Activated CD4-positive, alpha-beta T cell treated with anti-CD3 and anti-CD28 coated beads for 4 hours (primary cell): ENCODE measurements at places on chromosomes 2 and 18.

DNA sequence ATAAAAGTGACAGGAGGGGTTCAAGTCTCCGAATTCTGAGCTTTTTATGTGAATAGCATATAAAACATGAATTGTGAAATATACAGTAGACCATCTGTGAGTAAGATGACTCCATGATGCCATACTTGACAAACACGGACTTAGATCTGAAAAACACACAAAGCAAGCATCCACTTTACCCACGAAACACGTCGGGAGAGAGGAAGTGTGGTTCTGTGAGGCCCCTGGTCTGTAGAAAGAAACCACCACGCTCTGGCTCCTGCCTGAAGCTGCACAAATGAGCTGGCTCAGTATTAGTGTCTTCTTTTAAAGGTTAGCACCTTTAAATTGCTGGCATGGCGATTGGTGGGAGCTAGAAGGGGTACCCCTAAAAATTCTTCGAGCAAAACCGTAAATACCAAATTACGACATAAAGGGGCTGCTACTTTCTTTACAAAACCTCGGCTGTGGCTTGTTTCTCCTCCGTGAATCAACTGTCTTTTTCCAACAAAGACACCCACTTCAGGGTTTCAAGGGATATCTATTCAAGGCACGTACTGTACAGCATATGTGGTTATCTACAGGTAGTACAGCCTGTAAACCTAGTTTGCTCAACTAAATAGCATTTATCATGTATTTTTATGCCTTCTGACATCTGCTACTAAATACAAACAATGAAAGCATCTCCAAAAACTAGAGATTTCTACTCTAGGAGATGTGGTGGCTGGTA is 70.9 kb downstream of the AFF3 start:
- no peak for DNase-seq

DNA sequence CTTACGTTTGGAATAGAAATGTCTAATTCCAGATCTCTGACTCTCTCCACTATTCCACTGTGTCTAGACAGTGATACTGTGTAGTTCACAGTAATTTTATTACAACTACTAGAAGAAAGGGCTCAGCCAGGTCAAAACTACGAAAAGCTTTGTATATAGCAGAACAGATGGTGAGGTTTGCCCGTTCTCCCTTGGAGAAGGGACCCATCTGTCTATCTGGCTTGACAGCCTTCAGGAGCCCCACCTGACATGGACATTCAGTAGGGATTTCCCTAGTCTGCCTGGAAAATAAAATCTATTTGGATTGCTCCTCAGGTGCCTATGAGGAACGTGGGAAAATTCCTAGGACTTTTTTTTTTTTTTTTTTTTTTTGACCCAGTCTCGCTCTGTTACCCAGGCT is 435.4 kb downstream of the NRXN1 start:
- no peak for DNase-seq

DNA sequence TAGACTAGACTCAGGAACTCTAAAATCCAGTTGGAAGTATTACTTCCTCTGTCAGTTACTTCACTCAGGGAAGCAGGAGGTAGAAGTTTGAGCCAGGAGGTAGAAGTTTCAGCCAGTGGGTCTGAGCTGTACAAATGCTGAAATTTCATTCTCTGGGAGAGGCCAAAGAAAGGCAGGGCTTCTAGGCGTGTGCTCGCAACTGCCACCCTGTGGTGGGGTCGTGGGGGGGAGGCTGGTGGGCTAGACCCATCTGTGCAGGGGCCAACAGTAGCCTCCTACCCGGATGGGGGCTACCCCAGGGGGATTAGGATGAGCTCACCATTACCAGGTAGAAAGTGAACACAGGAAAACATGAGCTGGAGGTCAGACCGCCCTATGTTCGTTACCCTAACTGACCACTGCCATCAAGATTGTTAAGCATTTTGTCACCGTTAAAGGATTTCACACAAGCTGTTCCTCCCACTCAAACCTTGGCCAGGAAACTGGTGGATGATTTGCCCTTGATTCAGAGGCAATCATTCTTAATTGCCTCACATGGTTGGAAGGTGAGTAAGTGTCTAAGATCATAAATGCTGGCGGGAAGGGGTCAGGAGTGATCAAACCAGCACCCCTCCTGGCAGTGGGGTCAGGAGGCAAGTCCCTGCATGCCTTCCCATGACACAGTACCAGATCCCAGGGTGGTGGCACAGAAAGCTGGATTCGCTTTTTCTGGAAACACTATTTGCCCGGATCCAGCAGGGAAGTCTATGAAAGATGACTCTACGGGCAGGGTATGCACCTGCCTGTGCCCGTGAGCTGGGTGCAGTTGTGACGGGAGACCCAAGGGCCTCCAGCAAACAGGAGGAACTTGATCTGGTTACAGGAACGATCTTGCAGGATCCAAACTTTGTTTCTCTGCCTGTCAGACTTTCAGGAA is 5.2 kb upstream of the FHL2 start:
- no peak for DNase-seq

- no peak for DNase-seq
These were observed 15.0 kb downstream of the SPEG start for GRCh38 chr2:219449609-219450008.
